ENCODE measurements at places on chromosomes 4 and X.

- no peak for DNase-seq
Measured at GRCh38 chr4:147717878-147718277, 14.0 kb upstream of the ARHGAP10 start.

GRCh38 chr4:53508446-53508845 is 82.8 kb downstream of the LNX1 start:
- no peak for DNase-seq

DNA sequence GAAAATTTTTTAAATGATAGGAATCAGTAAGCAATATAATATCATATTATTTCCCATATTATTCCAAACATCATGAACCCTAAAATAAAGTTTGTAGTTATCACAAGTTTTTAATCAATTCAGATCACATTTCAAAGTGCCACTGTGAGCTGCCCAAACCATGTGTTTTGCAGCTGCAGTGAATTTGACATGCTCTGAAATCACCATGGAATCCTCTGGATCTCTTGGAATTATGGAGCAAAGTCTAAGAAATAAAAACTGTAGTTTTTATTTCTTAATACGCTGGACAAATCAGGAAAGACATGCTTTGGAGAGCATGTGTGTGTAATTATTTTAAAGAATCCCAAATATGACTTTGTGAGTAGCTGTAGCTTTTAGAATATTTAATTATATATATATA is 262.7 kb downstream of the ANKRD50 start:
- DNase-seq: no peak

- DNase-seq: no peak
Measured at GRCh38 chr4:139940600-139940999, 213.4 kb downstream of the MAML3 start.

DNA sequence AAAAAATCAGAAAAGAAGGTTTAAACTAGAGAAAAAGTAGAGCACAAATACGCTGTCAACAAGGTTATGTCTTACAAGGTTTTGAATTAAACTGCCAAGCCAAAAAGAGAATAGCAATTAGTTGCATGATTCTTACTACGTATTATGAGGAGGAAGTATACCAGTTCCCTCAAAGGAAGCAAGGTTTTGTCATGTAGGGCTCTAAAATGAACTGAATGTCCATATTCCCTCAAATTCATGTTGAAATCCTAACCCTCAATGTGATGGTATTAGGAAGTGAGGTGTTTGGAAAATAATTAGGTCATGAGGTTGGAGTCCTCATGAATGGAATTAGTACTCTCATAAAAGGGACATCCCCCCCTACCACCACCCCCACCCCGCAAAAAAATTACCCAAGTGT is 201.0 kb downstream of the FBXW7 start:
- no peak for DNase-seq

GRCh38 chrX:134711135-134711921 is 53.1 kb upstream of the PLAC1 start:
- DNase-seq: no peak

DNA sequence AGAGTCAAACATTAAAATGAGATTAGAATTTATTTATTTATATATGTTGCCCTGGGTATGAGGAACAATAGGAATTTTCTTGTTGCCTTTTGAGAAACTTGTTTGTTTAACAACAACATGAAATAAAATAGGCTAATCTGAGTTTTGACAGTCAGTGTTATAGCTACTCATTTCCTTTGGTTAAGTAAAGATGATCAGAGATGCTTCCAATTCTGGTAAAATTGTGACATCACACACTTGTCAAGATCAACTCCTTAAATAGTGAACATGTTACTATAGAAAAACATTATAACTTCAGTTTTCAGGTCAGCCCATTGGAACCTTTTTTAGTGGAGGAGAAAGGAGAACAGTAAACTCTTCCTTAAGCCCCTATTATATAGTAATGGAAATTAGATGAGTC is 136.1 kb downstream of the STIM2 start:
- DNase-seq: no peak

All from stimulated activated CD8-positive, alpha-beta memory T cell treated with anti-CD3 and anti-CD28 coated beads, Interleukin-12 subunit alpha, Interleukin-12 subunit beta, amount 100 ng/mL, for 4 hours (primary cell).